Activated T-cell treated with anti-CD3 and anti-CD28 coated beads, Interleukin-2, amount 50 U/mL, for 4 hours (primary cell): ENCODE measurements at places on chromosomes 6 and 20. TPM values are rescaled to one million over a fixed set of nuclear protein-coding genes. Genes with fewer than 3 reads are reported as not detected.

The HCK gene
- not detected for total RNA-seq

GRCh38 chr6:133432021-133432989 is 191.1 kb downstream of the EYA4 start:
- DNase-seq, result no peak

DNA sequence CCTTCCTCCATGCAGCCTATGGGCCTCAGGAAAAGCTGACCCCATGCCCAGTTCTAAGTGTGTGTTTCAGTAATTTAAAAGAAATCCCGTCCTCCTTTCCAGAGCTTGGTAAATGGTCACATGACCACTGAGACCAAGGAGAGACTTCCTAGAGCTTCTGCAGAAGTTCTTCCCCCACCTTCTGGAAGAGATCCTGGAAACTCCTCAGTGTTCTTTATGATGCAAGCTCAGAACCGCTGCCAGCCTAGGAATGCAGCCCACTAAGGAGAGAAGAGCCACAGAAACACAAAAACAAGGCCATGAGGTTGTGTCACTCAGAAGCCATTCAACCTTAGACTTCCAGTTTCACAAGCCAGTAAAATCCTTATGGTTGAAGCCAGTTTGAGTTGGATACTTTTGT is 348.4 kb downstream of the TPBG start:
- no peak for DNase-seq

The PRSS16 gene
- 0.15 TPM for total RNA-seq

- DNase-seq, result no peak
These were observed 24.2 kb upstream of the PCSK2 start for GRCh38 chr20:17202673-17203072.

The CNBD2 gene
- total RNA-seq, result 3.6 TPM

The HCRTR2 gene
- not detected for total RNA-seq

The DUSP15 gene
- not detected for total RNA-seq

GRCh38 chr6:162379757-162380409 is 347.7 kb downstream of the PRKN start:
- DNase-seq, result no peak

DNA sequence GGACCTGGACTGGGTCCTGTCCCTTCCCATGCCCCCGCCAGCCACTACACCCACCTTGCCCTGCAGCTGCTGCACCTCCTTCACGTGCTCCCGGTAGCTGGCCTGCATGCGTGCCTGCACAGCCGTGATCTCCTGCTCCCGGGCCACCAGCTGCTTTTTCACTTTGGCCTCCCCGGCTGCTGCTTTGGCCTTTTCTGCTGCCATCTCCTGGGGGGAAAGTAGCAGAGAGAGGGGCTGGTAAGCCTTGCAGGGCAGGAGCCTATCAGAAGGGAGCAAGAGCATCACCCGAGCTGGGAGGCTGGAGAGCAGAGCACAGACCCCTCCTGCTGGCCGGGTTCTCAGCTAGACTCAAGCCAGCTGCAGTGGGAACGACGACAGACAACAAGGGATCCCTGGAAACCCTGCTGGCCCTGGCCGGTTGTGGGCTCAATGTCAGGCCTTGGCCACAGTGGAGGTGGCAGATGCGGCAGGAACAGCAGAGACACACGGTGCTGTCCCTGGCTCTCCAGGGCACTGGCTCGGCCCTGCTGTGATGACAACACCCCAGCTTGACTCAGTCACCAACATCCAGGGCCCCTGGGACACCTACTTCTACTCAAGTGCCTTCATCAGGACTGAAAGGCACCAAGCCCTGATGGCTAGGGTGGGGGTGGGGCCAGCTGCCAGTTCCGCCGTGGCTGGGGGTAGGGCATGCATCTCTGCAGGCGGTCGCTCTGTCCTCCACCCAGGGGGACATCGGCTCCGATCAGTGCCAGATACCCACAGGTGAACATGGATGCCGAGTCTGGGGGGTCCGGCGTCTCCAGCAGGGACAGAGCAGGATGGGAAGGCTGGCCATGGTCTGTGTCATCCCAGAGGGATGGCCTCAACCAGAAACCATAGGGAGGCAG is 45.3 kb downstream of the RRBP1 start:
- no peak for DNase-seq

The ANGPT4 gene
- total RNA-seq, result not detected

DNA sequence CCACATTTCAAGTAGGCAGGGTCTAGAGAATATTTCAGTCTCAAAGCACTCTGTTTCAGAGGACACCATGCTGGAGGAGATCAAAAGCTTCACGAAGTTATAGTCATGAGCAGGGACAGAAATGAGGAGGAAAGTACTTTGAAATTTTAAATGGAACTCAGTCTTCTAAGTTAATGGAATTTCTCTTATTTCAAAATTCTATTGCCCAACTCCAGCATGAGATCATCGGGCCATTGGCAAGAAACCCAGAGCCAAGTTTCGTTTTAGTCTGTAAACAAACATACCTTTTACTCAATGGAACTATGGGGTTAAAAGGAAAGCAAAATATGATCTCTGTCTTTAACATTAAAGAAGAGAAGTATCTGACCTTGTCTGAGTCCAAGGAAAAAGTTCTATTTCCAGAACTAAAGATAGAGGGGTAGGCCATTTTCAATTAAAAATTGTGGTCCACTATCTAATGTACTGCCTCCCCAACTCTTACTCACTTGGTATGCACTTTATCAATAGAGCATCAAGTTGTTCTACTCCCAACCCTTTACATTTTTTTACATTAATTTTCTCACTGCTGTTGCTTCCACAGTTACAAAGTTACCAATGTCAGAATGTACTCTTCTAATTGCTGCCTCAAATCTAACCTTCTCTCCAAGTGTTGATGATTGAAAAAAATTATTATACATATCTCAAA is 235.3 kb upstream of the NRSN1 start:
- DNase-seq, result no peak

The SAMD5 gene
- total RNA-seq, result not detected

The CTAGE9 gene
- not detected for total RNA-seq

DNA sequence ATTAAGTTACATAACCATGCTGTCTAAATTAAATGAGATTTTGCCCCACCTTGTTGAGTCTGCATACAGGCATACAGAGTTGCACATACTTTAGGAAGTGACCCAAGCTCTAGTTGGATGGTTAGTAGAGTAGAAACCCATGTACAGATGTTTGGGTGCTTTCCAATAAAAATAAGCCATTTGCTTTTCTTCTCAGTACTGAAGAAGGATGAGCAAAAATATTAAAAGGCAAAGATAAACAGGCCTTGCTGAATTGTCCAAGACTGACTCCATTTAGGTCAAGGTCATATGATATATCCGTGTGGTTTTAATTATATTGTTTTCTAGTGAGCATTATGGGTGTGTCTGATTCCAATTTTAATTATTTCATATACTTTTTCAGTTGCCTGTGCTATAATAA is 589.4 kb downstream of the RFPL4B start:
- DNase-seq, result no peak

GRCh38 chr20:55918471-55918870 is 86.8 kb downstream of the CBLN4 start:
- no peak for DNase-seq

DNA sequence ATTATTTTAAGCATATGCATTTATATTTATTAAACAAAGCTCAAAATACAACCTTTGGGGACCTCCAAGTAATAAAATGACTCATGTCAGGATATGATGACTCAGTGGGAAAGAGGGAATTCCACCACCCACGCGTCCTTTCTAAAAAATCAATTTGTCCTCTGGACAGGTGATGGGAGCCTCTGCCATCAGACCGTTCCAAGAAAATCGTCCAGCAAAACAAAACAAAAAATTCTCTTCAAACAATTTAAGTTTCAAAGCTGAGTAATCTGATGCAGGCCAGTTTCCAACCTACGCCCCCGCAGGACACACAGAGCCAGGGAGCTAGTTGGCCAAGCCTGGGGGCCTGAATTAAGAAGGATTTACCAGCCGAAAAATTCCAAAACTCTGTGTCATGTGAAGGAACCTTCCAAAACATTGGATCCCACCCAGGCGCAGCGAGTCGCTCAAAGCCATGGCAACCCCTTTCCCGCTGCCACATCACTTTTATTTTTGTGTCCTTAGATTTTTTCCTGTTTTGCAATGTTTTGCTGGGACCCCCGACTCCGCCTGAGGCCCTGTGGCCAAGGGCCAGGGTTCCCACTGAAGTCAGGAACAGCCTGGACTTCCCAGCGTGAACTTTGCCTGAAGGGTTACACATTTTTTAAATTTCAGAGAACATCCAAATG is 95.3 kb downstream of the NFATC2 start:
- DNase-seq, result no peak

The FKBP1C gene
- 2.5 TPM for total RNA-seq

DNA sequence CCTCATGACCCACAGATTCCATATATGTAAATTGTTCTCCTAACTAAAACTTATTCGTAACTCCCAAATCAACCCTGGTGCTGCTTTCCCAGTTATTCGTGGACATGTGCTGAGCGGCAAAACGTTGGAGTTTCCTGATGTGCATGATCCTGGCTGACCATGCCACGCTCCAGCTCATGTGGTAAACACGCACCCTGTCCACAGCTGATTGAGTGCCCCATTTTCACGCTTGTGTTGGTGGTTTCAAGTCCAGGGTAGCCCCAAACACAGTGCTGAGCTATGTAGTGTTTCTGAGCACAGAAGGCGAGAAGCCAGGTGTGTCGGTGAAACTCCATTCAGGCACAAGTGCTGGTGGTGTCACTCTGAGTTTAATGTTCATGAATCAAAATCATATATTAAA is 19.1 kb upstream of the FOXC1 start:
- DNase-seq, result no peak

The CFAP61 gene
- 0.49 TPM for total RNA-seq

- DNase-seq, result no peak
These were observed at the start of gene KIF25 for GRCh38 chr6:167997642-167998041. TSS of gene KIF25 (plus strand) at chr6:167997671. CDS start at chr6:168029586, 31,915 bp downstream.

DNA sequence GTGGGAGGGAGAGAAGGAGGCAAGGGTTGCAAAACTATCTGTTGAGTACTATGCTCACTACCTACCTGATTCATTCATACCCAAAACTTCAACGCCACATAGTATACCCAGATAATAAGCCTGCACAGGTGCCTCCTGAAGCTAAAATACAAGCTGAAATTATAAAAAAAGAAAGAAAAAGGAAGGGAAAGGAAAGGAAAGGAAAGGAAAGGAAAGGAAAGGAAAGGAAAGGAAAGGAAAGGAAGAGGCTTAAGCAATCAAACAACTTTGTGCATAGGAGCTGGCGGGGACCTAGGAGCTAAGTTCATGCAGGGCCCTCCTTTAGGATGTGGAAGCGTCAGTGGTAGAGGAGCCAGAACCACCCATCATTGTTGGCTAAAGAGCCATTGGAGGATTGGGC is 108.9 kb upstream of the SYNDIG1 start:
- no peak for DNase-seq

- no peak for DNase-seq
These were observed 21.3 kb upstream of the HIVEP2 start for GRCh38 chr6:142966294-142966693.

GRCh38 chr6:3848925-3849605 is at the start of gene FAM50B:
TSS of gene FAM50B (plus strand) at chr6:3849373. CDS start at chr6:3849812, 439 bp downstream.
- peak; percentile 88 for DNase-seq

DNA sequence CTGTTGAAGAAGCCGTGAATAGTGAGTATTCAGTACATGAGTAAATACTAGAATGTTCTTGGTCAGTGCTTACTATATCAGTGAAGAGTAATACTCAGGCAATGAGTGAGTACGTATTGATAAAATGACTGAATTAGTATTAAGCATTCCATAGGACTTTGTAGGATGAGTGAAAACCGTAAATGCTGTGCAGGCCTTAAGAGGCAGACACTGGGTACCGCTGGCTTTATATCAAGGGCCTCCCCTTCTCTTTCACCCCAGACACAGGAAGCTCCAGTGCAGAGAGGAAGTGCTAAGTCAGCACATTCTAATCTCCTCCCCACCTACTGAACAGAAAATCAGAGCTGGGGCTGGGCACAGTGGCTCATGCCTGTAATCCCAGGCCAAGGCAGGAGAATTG is 24.2 kb downstream of the POFUT1 start:
- DNase-seq, result no peak

The BANF2 gene
- not detected for total RNA-seq

- DNase-seq, result no peak
These were observed 65.0 kb upstream of the SUPT3H start for GRCh38 chr6:45442716-45443115.

- no peak for DNase-seq
These were observed 89.7 kb downstream of the INSM1 start for GRCh38 chr20:20457392-20458126.

DNA sequence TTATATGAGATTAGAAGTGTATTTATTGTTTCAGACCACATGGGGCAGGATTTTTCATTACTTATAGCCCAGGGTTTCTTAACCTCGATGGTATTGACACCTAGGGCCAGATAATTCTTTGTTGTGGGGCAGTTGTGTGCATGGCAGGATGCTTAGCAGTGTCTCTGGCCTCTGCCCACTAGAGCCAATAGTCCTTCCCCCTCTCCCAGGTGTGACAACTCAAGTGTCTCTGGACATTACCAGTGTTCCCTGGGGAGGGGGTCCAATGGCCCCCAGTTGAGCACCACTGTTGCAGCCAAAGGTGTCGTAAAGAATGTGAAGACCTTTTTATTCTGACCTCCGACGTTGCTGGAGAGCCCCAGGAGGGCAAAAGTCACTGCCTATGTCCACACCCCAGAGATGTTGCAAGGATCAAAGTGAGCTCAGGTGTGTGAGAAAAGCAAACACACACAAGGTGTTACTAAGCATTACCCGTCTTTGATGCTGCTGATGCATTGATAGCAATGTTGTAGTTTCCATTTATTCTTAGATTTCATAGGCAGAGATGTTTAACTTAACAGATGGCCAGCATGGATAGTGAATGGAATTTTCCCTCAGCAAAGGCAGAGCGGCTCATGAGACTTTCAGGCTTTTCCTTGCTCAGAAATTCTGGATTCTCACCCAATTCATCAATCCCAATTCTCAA is 22.2 kb downstream of the BANF2 start:
- no peak for DNase-seq

DNA sequence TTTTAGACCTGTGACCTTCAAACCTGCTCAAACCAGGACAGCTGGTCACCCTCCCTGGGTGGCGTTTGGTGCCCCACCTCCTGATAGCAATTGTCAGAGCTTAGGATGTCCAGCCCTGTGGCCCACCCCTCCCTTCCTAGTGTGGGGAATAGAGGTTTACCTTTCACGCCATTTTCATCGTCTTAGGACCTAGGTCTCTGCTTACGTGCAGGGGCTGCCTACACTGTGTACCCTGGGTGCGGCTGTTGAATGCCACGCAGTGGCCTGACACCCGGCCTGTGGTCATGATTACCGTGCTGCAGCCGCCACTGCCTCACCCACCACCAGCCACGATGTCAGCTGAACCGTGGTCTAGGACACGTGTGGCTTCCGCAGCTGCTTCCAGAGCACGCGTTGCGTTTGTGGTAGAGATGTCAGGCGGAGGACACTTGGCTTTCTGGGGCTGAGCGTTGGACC is 157.3 kb downstream of the DTNBP1 start:
- DNase-seq, result no peak
